ENCODE measurements at places on chromosomes 13 and 19.

- DNase-seq = peak; percentile 25
Measured at GRCh38 chr13:30796631-30797601, 61.6 kb downstream of the ALOX5AP start.

GRCh38 chr19:3969435-3970312 lies 1.2 kb downstream of the DAPK3 start:
- DNase-seq = peak; percentile 84

- no peak for DNase-seq
Measured at GRCh38 chr13:22194106-22194805, 523.4 kb downstream of the FGF9 start.

DNA sequence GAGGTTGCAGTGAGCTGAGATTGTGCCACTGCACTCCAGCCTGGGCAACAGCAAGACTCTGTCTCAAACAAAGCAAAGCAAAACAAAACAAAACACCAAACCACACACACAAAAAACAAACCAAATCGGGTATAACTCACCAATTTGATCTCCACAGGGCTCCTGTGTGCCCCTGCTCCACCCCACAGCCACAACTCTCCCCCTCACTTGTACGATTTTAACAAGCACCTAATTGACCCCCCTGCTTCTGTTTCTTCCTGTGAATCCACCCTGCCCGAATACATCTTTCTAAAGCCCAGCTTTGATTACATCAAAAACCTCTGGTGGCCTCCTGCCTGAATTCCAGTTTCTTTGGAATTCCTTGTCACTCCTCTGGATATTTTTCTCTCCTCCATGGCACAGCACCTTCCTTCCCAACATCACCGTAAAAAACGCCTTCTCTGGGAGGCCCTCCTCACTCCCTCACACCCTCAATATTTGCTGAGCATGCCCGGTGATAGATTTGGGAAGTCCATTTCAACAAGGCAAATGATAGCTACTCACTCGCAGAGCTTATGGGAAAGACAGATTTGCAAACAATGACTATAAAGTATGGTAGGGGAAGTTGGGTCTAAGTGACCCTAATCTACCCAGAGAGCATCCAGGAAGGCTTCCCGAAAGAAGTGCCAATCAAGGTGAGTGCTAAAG lies 11.6 kb upstream of the RANBP3 start:
- no peak for DNase-seq

- no peak for DNase-seq
Measured at GRCh38 chr13:75042807-75043206, 439.2 kb downstream of the TBC1D4 start.
